ENCODE measurements at places on chromosomes 12 and 14.

DNA sequence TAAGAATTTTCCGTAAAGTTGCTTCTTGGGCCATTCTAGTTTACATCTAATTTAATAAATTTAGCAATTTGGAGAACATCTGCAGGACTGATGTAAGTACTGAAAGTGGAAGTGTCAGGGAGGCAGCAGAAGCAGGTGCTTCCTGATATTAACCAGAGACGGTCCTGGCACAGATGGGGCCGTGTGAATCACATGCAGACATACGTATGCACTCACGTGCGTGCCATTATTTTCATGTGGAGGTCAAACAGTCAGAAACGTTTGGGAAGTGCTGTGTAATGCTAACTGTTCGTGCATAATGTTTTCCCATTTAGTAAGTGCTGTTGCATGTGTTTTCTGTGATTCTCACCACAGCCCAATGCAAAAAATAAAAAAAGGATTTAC is 87.8 kb upstream of the DYNC1H1 start:
- peak; percentile 92 for DNase-seq

- DNase-seq: no peak
These were observed 183.2 kb downstream of the TMEM117 start for GRCh38 chr12:44019118-44019517.

DNA sequence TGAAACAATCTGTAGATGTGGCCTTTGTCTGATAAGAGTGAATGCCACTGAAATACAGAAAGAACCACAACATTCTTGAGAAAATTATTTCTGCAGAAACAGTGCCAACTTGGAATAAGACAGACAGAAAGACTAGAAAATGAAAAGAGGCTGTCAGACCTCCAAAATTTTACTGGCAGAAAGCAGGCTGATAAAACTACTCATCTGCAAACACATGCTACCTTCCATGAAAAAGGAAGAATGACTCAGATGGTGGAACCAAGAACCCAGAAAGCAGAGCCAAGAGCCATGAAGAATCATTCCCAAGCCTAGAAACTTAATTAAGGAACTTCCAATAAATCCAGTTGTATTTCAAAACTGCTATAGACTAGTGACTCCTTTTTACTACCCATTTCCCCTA is 31.9 kb upstream of the OSBPL8 start:
- no peak for DNase-seq

- no peak for DNase-seq
These were observed 434.7 kb downstream of the FUT8 start for GRCh38 chr14:65847075-65847847.

- no peak for DNase-seq
These were observed 37.6 kb upstream of the BICD1 start for GRCh38 chr12:32069071-32069470.

DNA sequence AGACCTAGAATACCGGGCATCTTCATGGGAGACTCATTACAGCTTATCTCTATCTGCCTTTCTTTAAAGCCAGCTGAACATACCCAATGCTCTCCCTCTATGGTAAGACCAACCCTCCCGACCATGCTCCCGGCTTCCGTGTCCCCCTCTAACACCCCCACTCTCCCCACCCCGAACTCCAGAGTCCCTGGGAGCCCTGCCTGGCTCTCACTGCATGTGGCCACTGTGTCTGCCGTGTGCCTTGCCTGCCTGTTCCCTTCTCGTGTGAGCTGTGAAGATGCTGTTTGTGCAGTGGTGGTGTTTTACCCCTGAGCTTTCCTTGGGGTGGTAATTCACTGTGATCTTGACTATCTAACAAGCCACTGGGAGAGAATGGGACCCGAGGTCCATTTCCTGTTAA is 146.4 kb upstream of the FKBP4 start:
- DNase-seq: no peak

- DNase-seq: no peak
These were observed 1122.4 kb upstream of the USP15 start for GRCh38 chr12:61137677-61138414.

- DNase-seq: no peak
These were observed 50.5 kb downstream of the PLEKHA5 start for GRCh38 chr12:19179986-19180385.

- DNase-seq: no peak
These were observed 6.2 kb upstream of the OAS1 start for GRCh38 chr12:112900298-112901145.

DNA sequence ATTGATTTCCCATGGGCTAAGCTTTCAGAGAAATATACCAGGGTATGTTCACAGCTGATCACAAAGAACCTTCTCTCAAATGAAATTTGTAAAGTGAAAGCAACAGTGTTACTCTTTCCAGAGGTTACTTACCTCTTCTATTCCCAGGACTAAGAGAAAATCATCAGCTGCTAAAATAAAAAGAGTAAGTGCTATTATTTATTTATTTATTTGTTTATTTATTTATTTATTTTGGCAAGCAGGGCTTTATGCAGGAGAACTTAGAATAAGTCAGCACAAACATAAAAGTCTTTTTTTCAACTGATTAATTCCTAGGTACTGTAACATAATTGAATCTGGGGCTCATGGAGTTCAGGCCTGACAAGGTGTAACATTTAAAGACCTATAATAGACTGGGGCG is 93.9 kb upstream of the SYT10 start:
- DNase-seq: no peak

DNA sequence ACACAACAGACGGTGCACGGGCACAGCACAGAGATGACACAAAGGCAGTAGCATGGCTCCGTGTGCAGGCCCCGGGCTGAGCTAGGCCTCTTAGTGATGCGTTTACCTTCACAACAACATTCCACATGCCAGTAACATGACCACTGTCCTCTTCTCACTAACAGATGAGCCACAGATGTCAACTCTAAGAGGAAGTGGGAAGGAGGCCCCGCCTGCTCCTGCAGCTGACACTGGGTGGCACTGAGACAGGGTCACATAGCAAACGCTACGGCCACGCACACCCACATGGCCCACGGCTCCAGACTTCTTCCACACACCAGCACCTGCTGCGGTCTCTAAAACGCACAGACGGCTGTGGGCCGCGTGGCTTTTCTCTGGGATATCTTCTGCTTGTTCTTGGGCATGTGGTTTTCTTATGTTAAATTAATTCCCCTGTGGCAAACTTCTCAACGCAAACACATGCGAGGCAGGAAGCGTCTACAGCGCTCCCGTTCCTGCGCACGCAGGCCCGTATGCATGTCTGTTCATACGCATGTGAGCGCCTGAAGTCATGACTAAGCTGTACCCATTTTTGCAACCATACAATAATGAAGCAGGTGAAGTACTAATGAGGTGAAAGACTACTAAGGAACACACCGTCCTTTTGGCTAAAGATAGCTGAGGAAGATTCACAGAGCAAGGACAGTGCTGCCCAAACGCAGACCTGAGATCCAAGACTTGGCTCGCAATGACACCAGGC is 26.8 kb downstream of the AMN start:
- DNase-seq: no peak

- DNase-seq: no peak
These were observed 194.4 kb upstream of the BCL2L14 start for GRCh38 chr12:11876307-11876706.

DNA sequence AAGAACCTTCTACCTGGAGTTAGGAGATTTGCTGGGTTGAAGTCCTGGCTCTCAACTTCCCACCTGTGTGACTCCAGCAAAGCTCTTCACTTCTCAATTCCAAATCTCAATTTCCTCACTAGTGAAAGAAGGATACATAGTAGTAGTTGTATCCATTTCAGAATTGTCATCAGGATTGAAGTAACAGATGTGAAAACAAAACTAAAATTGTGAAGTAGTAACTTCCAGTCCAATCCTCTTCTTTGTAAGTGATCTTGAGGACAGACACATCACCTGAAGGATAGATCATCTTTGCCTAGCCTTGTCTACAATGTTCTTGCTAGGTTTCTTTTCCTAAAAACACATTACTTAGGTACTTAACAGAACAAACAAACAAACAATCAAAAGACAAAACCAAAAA is 1.2 kb upstream of the LRRK2 start:
- DNase-seq: no peak

DNA sequence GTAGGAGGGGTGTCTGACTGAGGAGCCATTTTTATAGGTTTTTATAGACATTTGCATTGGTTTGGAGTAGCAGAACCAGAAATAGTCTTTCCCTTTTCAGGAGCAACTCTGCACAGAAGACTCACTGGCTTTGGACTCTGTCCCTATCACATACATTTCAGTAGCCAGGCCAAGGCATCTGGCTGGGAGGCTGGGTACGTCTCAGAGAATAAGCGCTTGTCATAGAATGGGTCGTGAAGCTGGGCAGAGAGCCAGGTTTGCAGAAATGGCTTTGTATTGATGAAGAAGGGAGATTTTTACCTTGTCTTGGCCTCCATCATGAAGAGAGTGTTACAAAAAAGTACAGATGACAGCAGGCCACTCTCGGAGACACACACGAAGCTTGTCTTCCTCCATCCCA is 98.6 kb downstream of the CACNA1C start:
- DNase-seq: no peak

DNA sequence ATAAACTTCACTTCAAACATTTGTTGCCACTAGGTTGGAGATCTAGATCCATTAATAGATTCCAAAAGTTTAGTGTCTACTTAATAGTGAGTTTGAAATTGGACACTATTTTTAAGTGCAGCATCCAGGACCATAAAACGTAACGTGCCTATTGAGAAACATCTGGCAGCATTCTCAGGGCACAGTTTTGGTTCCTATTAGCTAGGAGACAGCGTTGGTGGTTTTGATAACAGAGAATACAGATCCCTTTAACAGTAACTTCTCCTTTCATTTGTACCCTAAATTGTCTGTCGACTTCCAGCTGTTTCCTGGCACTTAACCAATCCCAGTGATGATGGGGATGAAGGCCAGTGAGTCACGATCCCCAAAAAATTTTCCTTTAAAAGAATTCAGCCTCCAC is 25.8 kb downstream of the KCNK10 start:
- no peak for DNase-seq

DNA sequence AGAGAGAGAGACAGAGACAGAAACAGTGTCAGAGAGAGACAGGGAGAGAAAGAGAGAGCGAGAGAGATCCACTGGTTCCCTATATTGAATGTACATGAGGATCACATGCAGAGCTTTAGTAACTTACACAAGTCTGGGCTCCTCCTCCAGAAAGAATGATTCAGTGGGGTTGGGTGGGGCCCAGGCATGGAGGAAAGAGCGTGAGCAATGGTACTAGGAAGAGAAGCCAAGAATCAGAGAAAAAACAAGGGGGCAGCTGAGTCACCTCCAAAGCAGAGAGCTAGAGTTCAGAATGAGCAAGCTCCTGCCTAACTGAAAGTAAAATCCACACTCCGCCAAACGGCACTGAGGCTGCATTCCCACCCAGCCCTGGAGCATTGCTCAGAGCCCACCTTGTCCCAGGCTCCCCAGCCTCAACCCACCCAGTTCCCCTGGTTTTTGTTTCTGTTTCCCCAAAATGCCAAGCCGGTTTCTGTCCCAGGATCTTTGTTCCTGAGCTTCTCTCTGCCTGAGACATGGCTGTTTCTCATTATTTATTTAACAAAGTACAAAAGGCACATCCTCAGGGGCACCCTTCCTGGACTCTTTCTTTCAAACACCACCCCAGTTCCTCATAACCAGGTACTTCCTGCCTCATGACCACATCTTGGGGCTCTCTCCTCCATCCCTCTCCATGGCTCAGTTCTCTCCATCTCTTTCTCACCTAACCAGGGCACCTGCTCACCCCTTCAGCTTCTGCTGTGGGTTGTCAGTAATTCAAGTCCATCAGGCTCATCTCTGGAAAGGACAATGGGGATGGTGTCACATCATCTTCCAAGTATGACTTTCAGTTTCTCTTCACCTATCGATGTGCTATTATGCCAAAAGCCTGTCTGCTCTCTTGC is 670.3 kb upstream of the TBX3 start:
- no peak for DNase-seq

DNA sequence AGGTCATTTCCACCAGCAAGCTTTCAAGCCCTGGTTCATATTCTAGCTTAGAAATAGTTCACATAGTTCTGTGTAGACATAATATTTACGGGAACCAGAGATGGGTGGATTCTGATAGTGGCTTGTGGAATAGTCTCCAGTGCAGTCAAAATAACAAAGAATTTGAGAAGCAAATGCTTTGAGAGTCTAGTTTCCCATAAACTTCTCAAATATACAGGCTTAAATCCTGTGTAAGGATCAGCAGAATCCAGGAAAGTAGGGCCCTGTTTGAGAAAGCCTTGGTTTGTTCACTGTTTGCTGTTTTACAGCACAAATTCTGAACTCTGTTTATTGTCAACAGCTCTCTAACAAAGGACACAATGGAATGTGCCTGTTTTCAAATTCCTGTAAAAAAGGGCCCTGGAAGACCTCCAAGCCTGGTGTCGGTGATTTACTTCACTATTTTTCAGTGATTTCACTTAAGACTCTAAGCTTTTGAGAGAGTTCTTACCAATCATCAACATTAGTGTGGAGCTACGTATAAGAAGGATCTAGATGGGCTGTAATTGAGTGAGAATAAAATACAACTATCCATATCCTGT is 11.4 kb upstream of the FOS start:
- no peak for DNase-seq

GRCh38 chr14:102116361-102117180 is 23.1 kb upstream of the WDR20 start:
- no peak for DNase-seq

DNA sequence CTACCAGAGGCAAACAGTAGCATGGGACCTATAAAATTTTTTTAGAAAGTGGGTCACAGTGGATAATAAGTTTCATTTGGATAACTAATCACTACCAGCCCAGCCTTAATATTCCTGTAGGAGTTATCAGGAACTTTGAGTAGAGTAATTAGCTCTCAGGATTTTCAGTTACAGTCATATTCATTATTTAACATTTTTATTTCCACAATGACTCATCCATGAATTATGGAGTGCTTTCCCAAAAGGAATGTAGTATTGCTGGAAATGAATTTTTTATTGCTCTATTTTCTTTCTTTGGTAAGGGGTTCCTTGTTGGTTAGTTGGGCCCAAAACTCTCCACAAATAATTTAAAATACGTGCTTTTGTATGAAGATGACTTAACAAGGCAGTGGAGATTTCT is 53.7 kb downstream of the ERC1 start:
- DNase-seq: no peak

DNA sequence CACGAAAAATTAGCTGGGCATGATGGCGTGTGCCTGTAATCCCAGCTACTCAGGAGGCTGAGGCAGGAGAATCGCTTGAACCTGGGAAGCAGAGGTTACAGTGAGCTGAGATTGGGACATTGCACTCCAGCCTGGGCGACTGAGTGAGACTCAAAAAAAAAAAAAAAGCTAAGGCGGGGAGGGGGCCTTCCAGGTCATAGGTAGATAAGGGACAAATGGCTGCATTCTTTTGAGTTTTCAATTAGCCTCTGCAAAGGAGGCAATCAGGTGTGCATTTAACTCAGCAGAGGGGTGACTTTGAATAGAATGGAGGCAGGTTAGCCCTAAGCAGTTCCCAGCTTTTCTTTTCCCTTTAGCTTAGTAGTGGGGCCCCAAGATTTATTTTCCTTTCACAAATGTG is 743 bp upstream of the AACS start:
- DNase-seq: no peak

- DNase-seq: no peak
These were observed 96.2 kb upstream of the TMPO start for GRCh38 chr12:98419081-98419794.
